ENCODE measurements at places on chromosomes 1 and 21.

DNA sequence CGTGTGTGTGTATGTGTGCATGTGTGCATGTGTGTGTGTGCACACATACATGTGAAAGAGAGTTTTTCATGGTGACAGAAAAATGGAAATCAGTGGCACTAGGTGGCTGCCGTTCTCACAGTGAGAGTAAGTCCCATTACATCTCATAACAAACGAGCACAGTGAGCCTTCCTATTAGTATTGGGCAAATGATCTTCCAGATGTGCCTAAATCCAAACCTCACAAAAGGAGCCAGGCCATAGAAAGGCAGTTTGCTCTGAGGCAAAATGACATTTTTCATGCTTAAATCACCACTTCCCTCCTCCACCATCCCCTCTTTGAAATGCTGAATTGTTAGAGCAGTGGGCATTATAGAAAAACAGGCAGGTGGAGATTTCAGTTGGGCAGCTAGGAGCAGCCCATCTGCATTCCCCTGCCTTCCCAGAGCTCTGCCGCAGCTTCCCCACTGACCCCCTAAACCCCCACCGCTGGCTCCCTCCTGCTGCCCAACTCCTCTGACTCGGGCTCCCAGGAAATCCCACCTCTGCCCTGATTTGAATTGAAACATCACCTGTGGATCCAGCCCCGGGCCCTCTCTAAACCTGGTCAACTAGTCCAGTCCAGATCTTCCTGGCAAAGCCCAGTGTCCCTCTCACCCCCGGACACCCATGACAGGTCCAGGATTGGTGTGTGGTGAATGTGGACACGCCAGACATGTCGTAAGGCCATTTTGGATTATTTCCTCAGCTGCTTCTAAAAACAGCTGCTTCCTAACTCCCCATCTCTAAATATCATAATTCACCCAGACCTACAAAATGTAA, 190.5 kb downstream of the SEC16B start:
- no peak for DNase-seq

GRCh38 chr1:17886838-17887441, 131.8 kb downstream of the ACTL8 start:
- DNase-seq = no peak

DNA sequence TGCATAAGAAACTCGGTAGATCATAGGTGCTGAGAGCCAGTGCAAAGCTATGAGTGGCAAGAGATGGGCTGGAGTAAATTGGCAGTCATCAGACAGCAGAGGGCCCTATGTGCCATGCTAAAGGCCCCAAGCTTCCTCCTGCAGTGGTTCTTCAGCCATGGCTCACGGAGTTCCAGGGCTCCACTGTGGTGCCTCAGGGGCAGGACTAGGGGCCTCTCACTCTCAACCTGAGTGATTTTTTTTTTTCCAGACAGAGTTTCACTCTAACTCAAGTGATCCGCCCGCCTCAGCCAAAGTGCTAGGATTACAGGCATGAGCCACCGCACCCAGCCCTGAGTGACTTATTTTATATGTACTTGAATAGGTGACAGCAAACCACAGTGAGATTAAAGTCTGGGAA, 10.4 kb upstream of the GJA8 start:
- peak; percentile 43 for DNase-seq

GRCh38 chr21:44378646-44379514, 25.5 kb downstream of the TRPM2 start:
- DNase-seq = no peak

DNA sequence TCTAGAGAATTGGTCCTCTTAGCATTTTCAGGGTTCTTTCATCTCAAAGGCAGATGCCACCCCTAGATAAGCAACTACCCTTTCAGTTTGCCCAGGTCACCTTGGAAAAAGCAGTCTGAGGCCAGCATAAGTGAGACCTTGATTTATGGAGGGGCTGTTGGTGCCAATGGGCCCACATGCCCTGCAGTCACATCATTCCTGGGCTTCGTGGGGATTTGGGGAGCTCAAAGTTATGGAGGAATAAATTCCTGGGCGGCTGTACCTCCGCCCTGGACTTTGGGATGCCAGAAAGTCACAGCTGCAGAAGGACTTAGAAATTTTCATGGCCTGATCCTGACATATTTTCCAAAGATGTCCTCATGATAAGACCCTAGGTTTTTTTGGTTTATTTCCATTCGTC, 2.7 kb upstream of the SDHB start:
- DNase-seq = no peak

GRCh38 chr1:187948170-187948794, 1119.5 kb downstream of the PLA2G4A start:
- no peak for DNase-seq

Data from ELF-1 (cell line).